RPMI8226 (cell line): ENCODE measurements at places on chromosomes 4 and X.

GRCh38 chr4:99540277-99540939 is 23.4 kb downstream of the TRMT10A start:
- DNase-seq: no peak

DNA sequence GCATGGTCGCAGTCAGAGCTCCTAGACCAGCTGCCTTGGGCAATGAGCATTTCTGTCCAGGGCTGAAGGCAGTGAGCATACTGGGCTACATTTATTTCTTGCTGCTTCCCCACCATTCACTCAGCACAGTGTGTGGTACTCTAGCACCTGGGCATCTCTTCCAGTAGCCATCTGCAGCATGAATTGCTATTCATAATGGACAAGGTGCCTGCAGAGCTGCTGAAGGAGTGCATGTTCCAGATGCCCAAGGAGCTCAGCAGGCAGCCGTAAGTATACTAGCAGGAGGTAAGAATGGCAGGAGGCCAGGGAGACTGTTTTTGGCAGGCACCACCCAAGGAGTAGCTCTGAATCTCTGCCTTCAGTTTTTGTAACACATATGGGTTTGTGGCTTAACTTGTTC is 110.4 kb upstream of the RXFP1 start:
- no peak for DNase-seq

- no peak for DNase-seq
Observed at GRCh38 chrX:119223783-119224182, 12.3 kb upstream of the PGRMC1 start.

DNA sequence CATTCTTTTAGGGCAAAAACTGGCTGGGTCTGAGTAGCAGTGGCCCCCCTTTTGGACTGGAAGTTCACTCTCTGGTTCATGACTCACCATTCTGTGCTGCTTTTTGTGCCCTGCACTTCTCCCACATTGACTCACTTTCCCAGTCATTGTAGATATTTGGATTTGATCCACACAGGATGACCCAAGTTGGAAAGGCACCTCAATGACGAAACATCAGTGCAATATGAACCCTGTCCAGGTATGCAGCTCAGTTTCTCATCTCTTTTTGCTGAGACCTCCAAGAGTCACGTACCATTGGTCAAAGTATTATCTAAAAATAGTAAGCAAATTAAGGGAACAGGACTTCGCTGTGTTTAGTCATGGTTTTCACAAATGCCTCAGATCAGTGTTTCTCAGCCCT is 92.7 kb downstream of the CBLL2 start:
- no peak for DNase-seq

GRCh38 chr4:89939546-89939945 is 44.9 kb downstream of the MMRN1 start:
- DNase-seq: no peak

DNA sequence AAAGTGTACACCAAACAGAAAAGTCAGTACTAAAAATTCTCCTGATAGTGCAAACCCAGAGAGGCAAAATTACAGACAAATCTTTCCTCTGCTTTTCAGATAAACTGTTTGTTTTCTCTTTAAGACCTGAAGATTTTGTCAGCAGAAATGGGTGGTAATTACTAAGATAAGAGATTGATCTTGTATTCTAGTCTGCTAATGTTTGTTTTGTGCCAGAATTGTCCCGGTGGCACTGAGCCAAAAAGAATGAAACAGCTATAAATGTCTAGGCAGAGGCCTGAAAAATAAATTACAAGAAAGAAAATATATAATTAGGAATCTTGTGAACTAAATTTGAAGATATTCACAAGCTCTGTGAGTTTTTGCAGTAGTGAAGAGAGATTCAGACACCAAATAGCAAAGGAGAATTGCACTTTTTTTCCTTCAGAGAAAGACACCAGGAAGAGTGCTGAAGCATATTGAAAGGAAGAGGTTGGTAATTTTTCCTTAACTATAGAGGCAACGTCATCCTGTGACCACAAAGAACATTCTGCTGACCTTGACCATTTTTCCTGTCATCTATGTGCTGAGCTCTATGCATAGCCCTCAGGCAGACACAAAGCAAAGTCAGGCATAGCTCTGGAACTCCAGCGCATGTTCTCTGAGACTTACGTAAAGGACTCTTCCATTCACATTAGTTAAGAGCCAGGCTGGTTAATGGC is 314.5 kb upstream of the RASGEF1B start:
- DNase-seq: peak; percentile 22

- no peak for DNase-seq
Observed at GRCh38 chrX:17443556-17443955, 68.6 kb downstream of the NHS start.

- no peak for DNase-seq
Observed at GRCh38 chr4:111923786-111924185, 221.5 kb upstream of the FAM241A start.

DNA sequence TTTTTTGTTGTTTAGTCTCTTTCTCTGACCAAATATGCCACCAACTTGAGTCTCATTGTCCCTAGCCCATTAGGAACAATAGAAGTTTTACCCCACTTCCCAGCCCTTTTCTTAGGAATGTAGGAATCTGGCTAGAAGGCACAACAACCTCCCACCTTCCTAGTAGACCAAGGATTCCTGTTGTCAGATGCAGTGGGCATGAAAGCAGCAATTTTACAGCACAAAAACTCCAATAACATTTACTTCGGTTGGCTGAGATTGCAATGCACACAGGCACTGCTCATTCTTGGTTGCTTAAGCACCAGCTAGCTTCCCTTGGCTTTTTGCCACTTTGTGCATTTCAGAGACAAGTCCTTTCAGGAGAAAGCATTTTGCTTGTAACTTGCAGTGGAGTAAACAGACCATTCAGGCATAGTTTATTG is 312.8 kb downstream of the TENM3 start:
- DNase-seq: peak; percentile 3

DNA sequence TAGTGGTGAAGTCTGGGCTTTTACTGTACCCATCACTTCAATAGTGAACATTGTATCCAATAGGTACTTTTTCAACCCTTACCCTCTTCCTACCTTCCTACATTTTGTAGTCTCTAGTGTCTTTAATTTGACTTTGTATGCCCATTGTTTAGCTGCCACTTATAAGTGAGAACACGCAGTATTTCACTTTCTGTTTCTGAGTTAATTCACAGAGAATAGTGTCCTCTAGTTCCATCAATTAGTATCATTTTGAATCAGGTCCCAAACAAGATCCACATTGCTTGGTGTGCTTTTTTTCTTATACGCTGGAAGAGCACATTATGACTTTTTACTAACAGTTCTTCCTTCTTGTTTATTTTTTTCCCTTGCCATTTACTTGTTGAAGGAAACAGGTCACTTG is 176.0 kb upstream of the WDFY3 start:
- no peak for DNase-seq

- no peak for DNase-seq
Observed at GRCh38 chrX:122582975-122583305, 601.1 kb upstream of the GRIA3 start.

DNA sequence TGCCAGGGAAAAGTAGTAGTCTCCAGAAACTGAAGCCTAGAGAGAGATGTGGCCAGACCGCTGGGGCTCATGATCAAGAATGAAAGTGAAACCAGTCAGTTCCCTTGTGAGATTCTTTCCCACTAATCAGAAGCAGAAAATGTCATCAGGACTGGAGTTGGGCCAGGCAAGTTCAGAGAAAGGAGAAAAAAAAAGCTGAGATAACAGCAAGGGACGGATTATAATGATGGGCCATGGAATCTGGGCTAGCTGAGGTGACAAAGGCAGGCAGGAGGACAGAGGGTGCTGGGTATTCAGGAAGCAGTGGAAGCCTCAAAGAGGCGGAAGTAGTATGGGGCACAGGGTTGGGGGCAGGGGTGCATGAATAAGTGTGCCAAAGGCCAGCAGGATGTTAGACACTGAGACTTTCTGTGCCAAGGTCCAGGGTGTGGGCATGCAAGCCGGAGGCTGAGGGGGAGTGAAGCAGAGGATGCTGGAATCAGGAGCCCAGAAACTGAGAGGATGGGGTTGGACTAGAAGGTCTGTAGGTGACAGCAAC is 2.5 kb downstream of the CXorf38 start:
- peak; percentile 74 for DNase-seq

DNA sequence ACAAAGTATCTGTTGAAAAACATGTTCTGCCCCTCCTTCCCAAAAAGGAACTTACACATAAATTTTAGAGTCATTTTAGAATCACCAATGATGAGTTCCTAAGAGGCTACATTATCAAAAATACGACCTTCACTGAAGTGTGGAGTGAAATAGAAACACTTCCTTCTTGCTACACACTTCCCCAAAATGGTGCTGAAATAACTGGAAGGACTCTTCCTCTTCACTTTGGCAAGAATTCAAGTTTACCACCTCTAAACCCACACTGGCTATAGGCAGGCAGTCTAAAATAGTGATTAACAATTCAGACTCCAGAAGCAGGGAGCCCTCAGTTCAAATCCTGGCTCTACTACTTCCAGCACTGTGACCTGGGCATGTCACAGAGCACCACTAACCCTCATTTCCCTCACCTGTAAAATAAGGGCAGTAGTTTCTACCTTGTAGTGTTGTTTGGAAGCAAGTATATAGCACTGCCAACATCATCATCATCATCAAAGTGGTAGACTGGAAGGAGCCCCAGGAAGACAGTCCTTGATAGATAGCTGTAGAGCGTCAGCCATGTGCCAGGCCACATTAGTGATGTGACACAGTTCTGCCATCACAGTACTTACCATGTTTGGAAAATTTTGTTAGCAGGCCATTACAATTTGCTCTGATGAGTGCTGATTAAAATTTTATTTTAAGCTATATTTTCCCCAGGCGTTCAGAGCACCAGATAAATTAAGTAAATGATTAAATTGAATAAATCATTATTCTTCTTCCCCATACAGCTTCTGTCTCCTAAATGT is 103.3 kb downstream of the PARM1 start:
- DNase-seq: peak; percentile 22

GRCh38 chr4:1192493-1193205 is 20.3 kb upstream of the SPON2 start:
- DNase-seq: no peak

- DNase-seq: no peak
Observed at GRCh38 chr4:139734201-139734874, 68.7 kb downstream of the MGST2 start.

DNA sequence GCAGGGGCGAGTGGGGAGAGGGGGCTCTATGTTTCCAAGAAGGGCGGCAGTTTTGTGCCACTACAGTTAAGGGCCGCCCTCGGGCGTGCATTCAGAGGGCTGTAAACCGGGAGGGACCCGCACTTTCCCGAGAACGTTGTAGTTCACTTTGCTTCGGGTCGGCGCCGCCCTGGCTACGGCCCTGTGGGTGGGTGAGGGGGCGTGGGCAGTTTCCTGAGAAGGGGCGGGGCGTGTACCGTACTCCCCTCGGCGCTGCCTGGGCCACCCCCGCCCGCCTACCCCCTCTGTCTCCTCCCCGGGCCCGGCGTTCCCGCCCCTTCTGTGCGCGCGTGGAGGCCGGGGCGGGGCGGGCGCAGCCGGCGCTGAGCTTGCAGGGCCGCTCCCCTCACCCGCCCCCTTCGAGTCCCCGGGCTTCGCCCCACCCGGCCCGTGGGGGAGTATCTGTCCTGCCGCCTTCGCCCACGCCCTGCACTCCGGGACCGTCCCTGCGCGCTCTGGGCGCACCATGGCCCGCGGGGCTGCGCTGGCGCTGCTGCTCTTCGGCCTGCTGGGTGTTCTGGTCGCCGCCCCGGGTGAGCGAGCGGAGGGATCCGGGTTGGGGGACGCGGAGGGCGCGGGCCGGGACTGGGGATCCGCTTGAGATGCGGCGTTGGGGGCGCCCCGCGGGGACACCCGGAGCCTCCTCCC is at the start of gene CD99:
CD99 (plus strand) TSS at position 440 of the 687 bp plus-strand sequence; CDS start at position 506, 66 bp downstream.
- DNase-seq: peak; percentile 90

DNA sequence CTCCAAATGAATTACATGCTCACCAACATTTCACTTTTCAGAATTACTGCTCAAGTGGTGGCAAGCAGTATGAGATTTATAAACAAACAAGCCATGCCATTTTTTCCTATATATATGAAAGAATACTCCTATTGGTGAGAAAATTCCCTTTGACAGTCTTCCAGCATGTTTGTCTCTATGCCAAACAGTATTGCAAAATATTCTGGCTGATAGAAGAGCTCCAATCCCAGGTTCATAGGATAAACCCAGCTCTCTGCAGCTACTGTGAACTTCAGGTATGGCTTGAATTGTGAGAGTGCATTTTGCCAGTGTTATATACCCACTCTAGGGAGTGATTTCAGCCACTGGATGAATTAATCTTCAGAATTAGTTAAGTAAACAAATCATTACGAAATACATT is 108.8 kb downstream of the MAGEC2 start:
- DNase-seq: no peak

DNA sequence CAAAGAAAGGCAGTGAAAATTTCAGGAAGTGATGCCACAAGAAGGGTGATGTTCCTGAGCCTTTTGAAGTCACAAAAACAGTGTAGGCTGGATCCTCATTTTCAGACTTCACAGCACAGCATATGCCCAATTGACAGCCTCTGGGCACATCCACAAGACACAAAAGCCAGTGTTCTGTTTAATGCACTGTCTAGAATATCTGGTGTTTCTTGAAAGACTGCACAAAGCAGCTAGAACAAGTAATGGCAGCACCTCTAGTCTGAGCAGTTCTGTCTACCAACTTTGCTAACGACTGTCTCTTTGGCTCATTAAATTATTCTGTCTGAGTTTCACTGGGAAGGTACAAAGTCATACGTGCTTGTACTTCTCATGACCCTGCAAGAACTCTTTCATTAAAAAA is 417.1 kb upstream of the GALNT7 start:
- DNase-seq: no peak

- no peak for DNase-seq
Observed at GRCh38 chr4:110163327-110164069, 34.9 kb downstream of the ELOVL6 start.

- DNase-seq: no peak
Observed at GRCh38 chrX:44035571-44035970, 62.4 kb upstream of the NDP start.

- no peak for DNase-seq
Observed at GRCh38 chrX:110086162-110086915, 83.4 kb downstream of the TMEM164 start.

DNA sequence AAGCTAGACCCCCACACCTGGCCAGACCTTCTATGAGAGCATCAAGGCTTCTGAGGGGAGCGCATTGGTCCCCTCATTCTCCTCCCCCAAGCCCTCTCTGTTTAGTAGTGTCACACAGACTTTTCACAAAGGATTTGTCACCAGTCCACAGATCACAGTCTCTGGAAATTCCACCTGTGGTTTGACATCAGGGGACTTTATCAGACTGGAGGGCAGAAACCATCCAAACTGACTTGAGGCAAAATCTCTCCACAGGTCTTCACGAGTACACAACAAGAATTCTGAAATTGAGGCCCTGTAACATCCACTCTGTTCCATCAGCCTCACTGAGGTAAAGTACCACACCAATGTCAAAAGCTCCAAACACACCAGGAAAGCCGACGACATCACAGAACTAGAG is 112.5 kb downstream of the SH3KBP1 start:
- no peak for DNase-seq

GRCh38 chr4:14059006-14059405 is 431.5 kb upstream of the BOD1L1 start:
- DNase-seq: no peak

DNA sequence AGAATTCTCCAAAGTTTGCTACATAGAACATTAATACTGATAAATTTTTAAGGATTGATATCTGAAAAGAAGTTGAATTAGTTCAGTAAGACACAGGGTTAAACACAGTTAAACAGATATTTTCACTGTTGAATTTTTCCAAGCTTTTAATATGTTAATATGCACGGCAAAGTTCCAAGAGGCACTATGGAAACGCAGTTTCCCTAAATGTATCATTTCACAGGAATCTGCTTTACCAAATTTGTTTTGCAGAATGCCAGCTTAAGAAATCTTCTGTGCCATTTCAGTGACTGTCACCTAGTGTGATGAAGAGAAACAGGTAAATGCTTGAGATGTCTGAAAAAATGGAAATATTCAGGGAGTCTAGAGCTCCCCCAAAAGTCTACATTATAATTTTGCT is 395.9 kb upstream of the GRIA3 start:
- DNase-seq: no peak
